Activated T-helper 17 cell treated with anti-CD3 and anti-CD28 coated beads, Interleukin-2, amount 50 U/mL, for 72 hours (primary cell): ENCODE measurements at places on chromosomes 12 and 14.
A peak's percentile ranks its signal among the peaks of the same experiment; 100 is the strongest.

DNA sequence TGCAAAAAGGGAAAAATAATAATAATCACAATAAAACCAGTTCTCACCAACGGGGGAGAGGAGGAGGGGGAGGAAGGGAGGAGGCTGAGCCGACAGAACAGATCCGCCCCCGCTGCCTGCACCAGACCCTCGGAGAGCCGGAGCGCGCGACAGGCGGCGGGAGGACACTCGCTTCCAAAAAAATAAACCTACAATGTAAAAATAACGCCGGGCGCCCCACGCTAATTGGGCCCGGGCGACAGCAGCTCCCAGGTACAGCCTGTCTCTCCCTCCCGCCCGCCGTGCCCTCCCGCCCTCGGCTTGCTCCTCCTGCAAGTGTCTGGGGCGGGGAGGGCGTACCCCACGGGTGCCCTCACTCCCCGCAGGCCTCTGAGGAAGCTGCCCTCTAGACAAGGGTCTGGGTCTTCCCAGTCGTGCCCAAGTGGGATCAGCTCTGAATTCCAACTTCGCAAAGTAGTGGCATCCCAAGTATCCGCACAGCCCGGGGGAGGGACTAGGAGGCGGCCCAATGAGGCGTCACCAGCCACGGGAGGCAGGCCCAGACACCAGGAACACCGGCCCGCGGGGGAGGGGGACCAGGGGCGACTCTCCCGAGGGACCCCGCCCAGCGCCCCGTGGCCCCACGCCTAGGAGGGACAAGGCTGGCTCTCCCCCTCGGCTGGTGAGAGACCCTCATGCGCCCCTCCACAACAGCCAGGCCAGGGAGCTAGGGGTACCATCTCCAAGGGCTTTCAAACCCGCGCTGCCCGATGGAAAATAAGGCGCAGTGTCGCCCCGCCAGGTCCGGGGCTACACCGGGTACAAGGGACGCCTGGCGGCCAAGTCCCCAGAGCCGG is 1.0 kb downstream of the NCOR2 start:
- ATAC-seq: peak; percentile 74

- no peak for ATAC-seq
Observed at GRCh38 chr12:69732088-69732487, 6.6 kb upstream of the RAB3IP start.

- ATAC-seq: no peak
Observed at GRCh38 chr14:38207377-38207735, 348 bp upstream of the SSTR1 start.

DNA sequence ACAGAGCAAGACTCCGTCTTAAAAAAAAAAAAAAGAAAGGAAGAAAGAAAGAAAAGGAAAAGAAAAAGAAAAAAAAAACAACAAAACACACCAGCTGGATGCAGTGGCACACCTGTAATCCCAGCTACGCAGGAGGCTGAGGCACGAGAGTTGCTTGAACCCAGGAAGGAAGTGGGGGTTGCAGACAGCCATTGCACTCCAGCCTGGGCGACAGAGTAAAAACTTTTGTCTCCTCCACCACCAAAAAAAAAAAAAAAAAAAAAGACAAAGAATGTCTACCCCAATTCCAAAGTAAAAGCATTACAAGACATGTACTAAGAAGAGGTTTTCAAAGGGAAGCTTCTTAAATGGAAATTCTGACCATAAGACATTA is 53.4 kb downstream of the HNRNPC start:
- ATAC-seq: no peak

DNA sequence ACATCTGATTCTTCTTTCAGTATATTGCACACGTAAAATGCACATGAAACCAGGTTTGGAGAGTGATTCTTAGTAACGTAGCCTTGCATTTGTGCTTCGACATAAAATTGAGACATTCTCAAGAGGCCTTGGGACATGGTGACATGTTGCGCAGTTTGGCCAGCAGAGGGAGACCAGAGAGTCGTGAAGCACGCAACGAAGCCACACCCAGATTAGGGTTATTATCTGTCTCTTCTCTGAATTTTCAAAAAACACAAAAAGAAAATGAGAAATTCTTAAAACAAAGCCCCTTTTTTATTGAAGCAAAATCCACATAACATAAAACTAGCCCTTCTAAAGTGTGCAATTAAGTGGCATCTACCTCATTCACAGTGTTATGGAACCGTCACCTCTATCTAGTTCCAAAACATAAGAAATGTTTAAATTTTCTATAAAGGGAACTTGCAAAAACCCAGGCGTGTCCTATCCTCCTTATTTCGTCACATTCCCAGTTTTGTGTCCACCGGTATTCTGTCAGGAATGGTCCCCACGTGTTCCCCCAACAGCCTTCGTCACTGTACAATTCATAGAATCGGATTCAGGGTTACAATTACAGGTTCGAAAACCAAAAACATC is 108.8 kb upstream of the ATF7IP start:
- peak; percentile 75 for ATAC-seq

DNA sequence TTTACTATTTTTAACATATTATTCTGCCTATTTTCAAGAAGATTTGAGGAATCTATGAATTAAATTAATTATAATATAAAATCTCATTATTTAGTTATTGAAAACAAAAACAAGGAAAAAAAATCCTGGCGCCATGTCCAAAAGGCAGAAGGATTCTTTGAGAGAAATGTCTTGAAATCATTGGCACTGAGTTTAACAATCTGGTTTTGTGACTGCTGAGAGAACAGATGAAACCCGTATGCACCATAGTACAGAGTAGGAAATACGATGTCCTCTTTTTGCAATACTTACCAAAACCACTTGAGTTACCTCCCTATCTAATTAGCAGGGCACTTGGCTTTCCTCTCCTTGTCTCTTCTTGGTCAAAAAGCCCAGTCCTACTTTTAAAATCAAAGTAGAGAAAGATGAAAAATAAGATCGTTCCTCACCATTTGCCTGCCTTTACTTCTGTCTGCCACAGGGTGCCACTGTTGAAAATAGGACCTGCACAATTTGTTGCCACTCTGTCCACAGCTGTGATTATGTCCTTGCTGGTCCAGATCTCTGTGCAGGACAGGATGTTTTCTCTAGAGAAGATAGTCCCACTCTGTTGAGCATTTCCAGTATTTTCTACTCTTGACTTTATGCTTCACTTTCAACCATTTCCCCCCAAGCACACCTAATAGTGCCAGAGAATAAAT is 179.7 kb downstream of the PDZRN4 start:
- no peak for ATAC-seq

DNA sequence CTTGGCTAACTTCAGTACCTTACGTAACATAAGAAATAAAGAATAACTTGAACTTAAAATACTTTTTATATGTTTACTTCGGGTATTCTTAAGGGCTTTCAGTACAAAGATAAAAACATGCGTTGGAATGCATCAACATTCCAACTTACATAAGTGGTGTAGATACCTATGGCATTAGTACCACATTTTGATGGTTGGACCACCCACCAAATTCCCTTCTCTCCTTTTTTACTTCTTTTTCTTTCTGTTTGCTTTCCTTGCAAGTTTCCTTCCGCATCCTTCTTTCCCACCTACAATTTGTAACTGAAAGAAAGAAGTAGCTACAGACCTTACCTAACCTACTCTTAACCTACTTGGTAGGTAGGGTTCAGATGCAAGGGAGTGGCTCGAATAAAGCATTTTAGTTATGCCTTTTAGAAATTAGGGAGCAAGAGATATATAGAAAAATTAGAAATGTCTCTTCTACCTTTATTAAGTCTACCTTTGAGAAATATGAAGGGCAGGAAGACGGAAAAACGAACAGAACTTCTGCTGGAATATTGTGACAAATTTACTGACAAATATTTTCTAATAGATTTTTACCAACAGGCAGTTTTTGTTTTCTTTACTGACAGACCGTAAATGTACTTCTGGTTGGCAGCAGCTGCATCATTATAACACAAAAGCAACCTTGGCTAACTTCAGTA is 2.1 kb upstream of the ARHGAP5 start:
- no peak for ATAC-seq

- peak; percentile 42 for ATAC-seq
Observed at GRCh38 chr12:24561882-24562770, 386.8 kb downstream of the BCAT1 start.

GRCh38 chr12:96526110-96526509 is 36.7 kb downstream of the CFAP54 start:
- ATAC-seq: peak; percentile 60
